ENCODE measurements at places on chromosomes 3 and 15. TPM values are rescaled to one million over a fixed set of nuclear protein-coding genes. Genes with fewer than 3 reads are reported as not detected.

DNA sequence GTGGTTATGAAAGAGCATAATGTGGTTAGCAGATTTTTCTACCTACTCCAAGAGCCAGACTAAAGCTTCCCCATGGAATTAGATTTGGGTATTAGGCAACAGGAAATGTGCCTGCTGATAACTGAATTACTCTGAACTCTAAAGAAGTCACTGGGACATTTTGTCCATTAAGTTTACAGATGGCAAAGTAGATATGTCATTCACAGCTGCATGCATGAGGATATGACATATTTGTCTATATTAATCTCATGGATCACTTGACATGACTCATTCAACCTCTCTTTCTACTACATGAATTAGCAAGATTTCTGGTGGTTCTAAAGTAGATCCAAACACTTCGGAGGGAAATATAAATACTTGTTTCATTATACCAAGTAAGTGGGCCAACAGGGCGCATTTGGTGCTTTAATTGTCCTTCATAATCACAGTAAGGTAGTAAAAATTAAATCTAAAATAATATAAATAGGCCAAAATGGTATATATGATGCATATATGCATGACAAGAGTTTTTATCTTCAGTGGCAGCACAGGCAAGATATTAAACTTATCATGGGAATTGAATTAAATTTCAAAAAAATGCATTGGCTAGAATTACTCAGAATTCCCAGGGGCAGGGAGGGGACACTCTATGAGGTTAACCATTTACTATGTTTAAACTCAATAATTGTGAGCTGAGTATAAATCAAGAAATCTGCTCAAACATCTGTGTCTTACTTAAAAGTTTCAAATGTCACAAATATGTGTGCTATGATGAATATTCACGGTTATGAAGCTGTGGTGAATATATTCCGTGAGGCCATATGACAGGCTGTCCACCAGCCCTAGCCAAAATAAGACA is 365.3 kb upstream of the KCNMB2 start:
- no peaks in the 10 kb centered on the region for H3K36me3 ChIP-seq
- H3K4me1 ChIP-seq: no peaks in the 10 kb centered on the region
- no peaks in the 10 kb centered on the region for H3K27me3 ChIP-seq
- H3K4me3 ChIP-seq: no peak overlapping the region

- peak overlapping the region; percentile 97 for H3K27ac ChIP-seq
- peak overlapping the region; percentile 99 for H3K4me3 ChIP-seq
- no peaks in the 10 kb centered on the region for H3K36me3 ChIP-seq
- peaks cover 8% of the 10 kb centered on the region for H3K4me1 ChIP-seq
- no peaks in the 10 kb centered on the region for H3K27me3 ChIP-seq
Observed at GRCh38 chr3:196288141-196288460, 575 bp upstream of the PCYT1A start.

GRCh38 chr15:75197062-75197630 is 4.5 kb upstream of the C15orf39 start:
- H3K4me3 ChIP-seq: no peak overlapping the region
- no peaks in the 10 kb centered on the region for H3K36me3 ChIP-seq
- no peak overlapping the region for H3K27ac ChIP-seq
- peaks cover 17% of the 10 kb centered on the region for H3K4me1 ChIP-seq
- no peak for DNase-seq
- H3K27me3 ChIP-seq: no peaks in the 10 kb centered on the region

DNA sequence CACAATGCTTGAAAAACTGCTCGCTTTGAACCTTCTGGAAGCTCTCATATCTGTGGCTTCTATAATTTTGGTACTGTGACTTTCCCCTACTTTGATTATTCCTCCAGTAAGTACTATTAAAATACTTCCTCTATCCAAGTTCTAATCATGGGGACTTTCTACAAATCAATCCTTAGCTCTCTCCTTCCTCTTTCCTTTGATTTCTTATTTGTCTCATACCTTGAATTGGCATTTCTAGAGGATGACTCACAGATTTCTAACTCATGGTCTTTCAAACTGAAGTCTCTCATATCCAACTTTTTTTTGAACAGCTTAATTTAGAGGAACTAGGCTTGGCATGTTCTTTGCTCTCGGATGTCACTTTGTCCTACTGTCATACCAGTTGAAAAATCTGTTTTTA is 241.8 kb downstream of the TBC1D5 start:
- H3K27me3 ChIP-seq: no peaks in the 10 kb centered on the region
- H3K4me1 ChIP-seq: peaks cover 16% of the 10 kb centered on the region
- no peaks in the 10 kb centered on the region for H3K36me3 ChIP-seq
- no peak overlapping the region for H3K4me3 ChIP-seq

DNA sequence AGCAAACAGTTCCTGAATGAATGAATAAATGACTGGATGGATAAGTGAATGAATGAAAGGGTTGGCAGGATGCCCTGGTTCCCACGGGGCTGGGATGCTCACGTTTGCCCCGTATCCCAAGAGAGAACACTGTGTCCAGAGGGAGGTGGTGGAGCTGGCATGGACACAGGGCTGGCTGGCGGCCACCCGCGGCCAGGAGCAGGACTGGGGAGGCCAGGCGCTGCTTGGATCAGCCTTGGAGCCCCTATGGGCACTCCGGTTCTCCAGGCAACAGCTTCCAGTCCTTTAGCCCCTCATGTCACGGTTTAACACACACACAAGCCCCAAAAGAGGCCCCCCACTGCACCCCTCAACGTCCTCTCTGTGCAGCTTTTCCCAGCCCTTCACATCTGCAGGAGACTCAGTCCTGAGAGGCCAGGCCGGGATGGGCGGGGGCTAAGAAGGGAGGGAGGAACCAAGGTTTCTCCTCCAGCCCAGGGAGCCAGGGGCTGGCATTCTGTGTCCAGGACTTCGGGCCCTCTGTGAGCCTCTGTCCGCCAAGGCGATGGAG is 86.0 kb upstream of the ALDH1L1 start:
- H3K4me3 ChIP-seq: peak overlapping the region; percentile 63
- H3K27ac ChIP-seq: peak overlapping the region; percentile 63
- H3K4me1 ChIP-seq: peaks cover 33% of the 10 kb centered on the region
- H3K27me3 ChIP-seq: no peaks in the 10 kb centered on the region

DNA sequence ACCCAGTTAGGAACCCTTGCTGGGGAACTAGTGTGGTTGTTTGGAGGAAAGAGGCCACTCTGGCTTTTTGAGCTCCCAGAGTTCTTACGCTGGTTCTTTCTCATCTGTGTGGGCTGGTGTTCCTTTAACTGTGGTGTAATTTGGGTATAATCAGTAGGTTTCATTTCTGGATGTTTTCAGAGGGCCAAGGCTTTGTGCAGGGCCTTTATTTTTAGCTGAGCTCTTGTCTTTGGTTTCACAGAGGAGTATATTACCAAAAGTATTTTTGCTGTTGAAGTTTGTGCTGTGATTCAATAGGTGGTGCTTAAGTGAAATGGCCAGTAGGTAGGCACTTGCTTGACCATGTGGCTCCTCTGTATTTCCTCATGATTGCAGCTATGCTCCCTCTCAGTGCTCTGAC is 357.9 kb downstream of the KCNH8 start:
- H3K4me1 ChIP-seq: no peaks in the 10 kb centered on the region
- DNase-seq: no peak
- H3K27ac ChIP-seq: no peak overlapping the region
- H3K27me3 ChIP-seq: no peaks in the 10 kb centered on the region

DNA sequence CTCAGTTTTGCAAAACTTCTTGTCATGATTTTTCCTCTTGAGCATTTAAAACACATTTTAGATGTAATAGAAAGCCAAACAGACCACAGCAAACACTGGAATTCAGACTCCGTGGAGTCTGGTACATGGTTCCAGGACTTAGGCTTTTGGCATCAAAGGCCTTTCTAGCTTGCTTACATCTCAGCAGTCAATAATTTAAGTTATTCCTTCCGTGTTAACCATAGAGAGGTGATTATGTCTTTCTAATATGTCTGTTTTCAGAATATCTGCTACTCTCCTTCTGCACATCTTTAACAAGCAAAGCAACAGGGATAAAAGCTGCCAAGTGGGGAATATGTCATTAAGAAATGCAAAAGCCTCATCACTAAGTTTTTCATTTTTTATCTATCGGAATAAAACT is 171.7 kb upstream of the CRBN start:
- H3K27ac ChIP-seq: no peak overlapping the region
- H3K36me3 ChIP-seq: no peaks in the 10 kb centered on the region
- H3K4me3 ChIP-seq: no peak overlapping the region
- DNase-seq: no peak
- no peaks in the 10 kb centered on the region for H3K4me1 ChIP-seq

DNA sequence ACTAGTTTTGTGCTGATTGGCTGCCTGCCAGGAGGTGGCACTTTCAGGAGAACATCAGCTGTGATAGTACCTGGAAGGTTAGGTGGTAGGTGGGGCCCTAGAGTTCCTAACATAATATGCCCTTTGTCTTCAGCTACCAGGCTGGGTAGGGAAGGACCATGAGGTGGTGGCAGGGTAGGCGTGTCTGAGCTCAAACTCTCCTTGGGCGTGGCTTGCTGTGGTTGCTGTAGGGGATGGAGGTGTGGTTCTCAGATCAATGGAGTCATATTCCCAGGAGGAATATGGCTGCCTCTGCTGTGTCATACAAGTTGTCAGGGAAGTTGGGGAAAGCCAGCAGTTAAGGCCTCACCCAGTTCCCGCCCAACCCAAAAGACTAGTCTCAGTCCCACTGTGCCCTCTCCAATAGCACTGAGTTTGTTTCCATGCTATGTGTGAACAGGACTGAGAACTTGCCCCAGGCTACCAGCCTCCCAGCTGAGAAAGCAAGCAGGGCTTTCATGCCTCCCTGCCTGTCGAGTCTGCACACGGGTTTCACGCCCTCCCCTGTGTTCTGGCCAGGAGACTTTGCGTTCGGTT is 107.7 kb downstream of the CHCHD4 start:
- no peak overlapping the region for H3K27ac ChIP-seq
- H3K4me1 ChIP-seq: peaks cover 12% of the 10 kb centered on the region
- H3K27me3 ChIP-seq: no peaks in the 10 kb centered on the region
- peak; percentile 26 for DNase-seq
- no peak overlapping the region for H3K4me3 ChIP-seq
- H3K36me3 ChIP-seq: no peaks in the 10 kb centered on the region

Gene KBTBD8
- 1.4 TPM for total RNA-seq

Gene BSN
- 1.5 TPM for total RNA-seq

Gene CFAP161
- total RNA-seq: 0.15 TPM

Gene AADACL2
- not detected for total RNA-seq

Gene PSMA4
- total RNA-seq: 294 TPM

Gene ZNF80
- total RNA-seq: 0.12 TPM

Gene CYP1A2
- not detected for total RNA-seq

Gene NCBP2
- total RNA-seq: 82.4 TPM

Data from HCT116 (cell line).